Left kidney (tissue), 8 donors: ENCODE measurements at places on chromosomes 1 and 21. TPM values are rescaled to one million over a fixed set of nuclear protein-coding genes. Genes with fewer than 3 reads are reported as not detected.

Gene GNG12
- 105 TPM for polyA plus RNA-seq

Gene LCE1D
- not detected for polyA plus RNA-seq

Gene IQGAP3
- polyA plus RNA-seq, result 22.8 TPM

DNA sequence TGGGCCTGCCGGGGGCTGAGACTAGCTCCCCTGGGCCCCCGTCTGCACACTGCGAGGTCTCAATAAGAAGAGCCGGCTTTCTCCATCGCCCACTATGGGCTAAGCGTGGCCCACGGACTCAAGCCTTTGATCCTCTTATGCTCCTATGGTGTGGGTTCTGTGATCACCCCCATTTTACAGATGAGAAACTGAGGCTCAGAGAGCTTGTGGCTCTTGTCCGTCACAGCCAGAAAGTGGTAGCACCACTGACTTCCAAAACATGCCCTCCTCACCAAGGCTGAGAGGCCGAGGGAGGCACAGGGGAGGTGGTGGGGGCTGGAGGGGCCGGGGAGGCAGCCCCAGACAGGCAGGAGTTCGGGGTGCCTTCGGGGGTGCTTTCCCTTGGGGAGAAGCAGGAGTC is 39.0 kb upstream of the CASZ1 start:
- DNase-seq, result no peak

DNA sequence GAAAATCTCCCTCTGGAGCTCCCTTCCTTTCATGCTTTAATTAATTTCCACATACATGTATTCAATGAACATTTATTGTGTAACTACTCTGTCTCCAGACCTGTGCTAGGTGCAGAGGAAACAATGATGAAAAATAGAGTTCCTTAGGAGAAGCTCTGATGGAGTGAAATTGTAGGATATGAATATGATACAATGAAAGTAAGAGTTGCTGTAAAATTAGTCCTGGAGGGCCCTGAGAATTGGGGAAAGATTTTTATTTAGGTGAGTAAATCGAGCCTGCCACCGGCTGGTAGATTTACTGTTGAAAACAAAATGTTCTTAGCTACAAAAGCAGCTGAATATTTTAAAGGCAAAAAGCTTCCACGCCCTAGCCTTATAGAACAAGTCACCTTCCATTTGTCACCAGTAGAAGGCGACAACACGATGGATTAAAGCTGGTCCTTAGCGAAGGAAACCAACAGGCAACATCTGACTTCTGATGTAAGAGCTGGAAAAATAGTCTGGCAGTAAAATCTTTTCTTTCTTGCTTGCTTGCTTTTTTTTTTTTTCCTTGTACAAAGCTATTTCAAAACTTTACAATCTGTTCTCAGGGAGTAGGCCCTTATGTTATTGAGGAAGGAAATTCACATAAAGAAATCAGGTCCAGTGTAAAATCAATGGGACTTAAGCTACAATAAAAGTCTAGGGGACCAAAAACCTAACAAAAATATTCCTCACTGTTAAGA is 82.0 kb upstream of the ROR1 start:
- DNase-seq, result peak; percentile 91
